ENCODE measurements at places on chromosomes 2 and 18.
A peak's percentile ranks its signal among the peaks of the same experiment; 100 is the strongest.

- no peak for DNase-seq
Observed at GRCh38 chr2:162265666-162266459, 22.6 kb upstream of the FAP start.

GRCh38 chr2:98390571-98391476, 44.6 kb downstream of the CNGA3 start:
- no peak for DNase-seq

GRCh38 chr2:181573140-181573736, 83.7 kb downstream of the CERKL start:
- no peak for DNase-seq

- no peak for DNase-seq
Observed at GRCh38 chr2:206993964-206994363, 54.6 kb downstream of the CPO start.

- DNase-seq: no peak
Observed at GRCh38 chr2:98607104-98607503, 1.2 kb downstream of the COA5 start.

- DNase-seq: no peak
Observed at GRCh38 chr2:24730481-24730880, 62.7 kb downstream of the PTRHD1 start.

DNA sequence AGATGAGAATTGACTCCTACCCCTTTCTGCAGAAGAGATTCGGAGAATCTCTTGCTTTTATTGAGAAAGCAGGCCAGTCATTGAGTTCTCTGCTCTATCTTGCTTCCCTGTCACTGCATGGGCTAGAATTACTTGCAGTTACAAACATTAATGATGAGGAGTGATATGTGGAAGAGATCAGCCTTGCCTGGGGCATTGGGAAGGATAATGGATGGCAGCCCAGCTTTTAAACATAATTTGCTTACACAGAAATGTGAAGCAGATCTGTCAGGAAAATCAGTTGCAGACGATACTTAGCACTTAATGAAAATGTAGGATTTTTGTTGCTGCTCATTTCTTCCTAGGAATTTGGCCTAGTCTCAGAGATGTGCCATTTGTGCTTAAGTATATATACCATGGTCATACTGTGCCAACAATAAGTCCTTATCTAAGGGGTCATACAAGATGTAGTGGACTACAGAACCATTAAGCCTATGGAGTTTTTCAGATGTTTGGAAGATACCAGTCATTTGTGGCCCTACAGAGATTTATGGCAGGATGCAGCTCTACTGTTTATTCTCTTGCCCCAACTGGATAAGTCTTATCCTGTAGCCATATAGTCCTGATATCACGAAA, 92.7 kb downstream of the XRCC5 start:
- DNase-seq: no peak

- DNase-seq: no peak
Observed at GRCh38 chr2:239882331-239882732, 142.8 kb downstream of the NDUFA10 start.

- peak; percentile 11 for DNase-seq
Observed at GRCh38 chr2:162490052-162490717, 146.3 kb downstream of the GCA start.

- DNase-seq: no peak
Observed at GRCh38 chr18:39053571-39053970, 1488.0 kb upstream of the CELF4 start.

DNA sequence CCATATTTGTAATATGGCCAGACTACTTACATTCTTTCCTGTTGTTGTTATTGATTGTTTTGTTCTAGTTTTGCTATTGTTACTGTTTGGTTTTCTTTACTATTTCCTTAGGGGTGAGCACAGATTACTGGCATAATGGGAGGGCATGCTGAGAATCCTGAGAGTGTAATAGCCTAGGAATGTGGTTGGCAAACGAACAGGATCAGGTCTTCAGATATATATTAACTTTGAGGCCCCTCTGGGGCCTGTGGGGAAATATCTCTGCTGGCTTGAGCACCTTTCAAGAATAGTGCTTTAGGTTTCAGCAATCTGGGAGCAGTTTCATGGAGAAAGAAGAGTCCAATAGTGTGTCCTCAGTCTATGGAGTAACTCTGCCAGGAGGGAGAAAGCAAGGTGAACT, 144.4 kb downstream of the THSD7B start:
- DNase-seq: no peak

DNA sequence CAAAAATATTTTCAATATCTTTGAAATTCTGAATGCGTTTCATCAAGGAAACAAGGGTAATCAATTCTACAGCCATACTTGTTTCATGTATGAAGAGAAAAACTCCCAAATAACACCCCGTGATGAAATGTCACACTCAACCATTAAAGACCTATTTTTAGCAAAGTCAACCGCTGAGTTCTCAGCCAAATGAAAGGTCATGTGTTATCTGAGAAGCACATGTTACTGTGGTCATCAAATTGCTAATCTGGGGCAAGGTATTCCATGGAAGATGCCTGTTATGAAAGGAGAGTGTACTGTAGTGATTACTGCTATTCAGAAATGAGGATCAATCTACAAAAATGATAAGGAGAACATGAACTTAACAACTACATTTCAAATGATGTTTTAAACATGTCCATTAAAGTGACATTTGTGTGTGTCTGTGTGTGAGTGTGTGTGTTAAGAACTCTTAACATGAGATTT, 126.7 kb downstream of the BCL2 start:
- no peak for DNase-seq

GRCh38 chr18:36031407-36031806, 36.0 kb downstream of the RPRD1A start:
- no peak for DNase-seq

GRCh38 chr2:188629753-188630527, 338.3 kb downstream of the GULP1 start:
- no peak for DNase-seq

GRCh38 chr2:53210538-53210937, 557.1 kb upstream of the CHAC2 start:
- DNase-seq: no peak

GRCh38 chr2:41728788-41729338, 319.0 kb upstream of the PKDCC start:
- no peak for DNase-seq

DNA sequence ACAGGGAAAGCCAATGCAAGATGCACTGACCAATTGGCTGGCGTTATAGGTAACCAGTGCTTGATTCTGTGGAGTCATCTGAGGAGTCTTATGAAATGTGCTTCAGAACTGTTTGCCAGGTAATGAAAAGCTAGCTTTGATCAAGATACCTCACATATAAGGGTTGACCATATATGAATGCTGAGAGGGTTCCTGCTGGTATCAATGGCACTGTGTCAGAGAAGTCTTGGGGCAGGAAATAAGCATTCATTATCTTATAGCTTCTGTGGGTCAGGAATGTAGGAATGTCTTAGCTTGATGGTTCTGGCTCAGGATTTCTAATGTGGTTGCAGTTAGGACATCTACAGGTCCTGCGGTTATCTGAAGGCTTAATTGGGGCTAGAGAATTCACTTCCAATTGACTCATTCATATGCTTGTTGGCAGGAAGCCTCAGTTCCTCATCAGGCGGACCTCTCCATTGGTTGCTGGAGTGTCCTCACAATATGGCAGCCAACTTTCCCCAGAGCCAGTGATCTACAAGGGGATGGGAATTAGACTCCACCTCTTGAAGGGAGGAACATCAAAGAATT, 22.1 kb upstream of the TCF7L1 start:
- DNase-seq: no peak

GRCh38 chr2:168443818-168444217, 12.3 kb upstream of the CERS6 start:
- DNase-seq: no peak

DNA sequence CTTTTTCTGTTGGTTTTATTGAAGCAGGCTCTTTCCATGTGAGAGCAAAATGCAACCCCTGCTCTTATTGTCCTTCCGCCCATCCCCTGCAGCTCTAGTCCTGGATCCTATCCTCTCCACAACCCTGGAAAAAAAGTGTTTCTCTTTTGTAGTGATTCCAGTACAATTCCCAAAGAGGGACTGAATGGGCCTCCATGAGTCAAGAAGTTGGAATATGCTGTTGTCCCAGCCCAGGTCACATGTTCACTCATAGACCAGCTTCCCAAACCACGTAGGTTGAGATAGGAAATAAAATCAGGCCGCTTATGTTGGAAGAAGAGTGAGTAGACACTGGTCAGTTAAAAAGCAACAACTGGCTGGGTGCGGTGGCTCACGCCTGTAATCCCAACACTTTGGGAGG, 39.4 kb downstream of the CPO start:
- DNase-seq: no peak

DNA sequence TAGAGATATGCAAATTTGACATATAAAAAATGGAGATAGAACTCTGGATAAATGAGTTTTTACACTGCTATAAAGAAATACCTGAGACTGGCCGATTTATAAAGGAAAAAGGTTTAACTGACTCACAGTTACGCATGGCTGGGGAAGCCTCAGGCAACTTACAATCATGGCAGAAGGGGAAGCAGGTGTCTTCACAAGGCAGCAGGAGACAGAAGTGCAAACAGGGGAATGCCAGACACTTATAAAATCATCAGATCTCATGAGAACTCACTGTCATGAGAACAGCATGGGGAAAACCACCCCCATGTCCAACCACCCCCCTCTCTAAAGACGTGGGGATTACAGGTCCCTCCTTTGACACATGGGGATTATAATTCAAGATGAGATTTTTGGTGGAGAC, 1540.2 kb upstream of the SLC39A10 start:
- no peak for DNase-seq

DNA sequence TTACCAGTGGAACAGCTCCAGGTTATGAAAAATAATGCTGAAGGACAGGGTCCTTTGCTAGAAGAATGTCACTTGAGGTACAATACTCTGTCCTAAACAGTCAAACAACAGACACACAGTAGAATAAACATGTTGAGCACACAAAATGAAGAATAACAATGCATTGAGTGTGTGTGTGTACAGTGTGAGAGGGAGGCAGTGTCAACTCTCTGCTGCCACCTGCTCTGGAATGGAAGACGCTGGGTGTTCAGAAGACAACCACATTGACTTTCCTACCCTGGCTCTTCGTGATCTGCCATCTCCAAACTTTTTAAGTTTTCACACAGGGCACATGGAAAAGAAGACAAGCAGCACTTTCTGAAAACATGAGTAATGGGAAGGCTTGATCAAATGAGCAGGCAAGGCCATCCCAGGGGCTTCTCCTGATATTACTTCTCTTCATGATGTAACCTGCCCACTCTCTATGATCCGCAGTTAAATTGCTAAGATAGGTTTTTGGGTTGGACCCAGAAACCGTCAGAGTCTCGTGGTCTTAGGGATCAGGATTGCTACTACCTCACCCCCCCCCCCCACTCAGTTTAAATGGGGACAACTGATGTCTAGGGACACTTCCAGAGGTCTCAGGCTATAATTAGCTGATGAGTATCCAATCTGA, 533.2 kb upstream of the TNP1 start:
- no peak for DNase-seq

- DNase-seq: no peak
Observed at GRCh38 chr2:207847807-207848544, 78.3 kb upstream of the FZD5 start.

DNA sequence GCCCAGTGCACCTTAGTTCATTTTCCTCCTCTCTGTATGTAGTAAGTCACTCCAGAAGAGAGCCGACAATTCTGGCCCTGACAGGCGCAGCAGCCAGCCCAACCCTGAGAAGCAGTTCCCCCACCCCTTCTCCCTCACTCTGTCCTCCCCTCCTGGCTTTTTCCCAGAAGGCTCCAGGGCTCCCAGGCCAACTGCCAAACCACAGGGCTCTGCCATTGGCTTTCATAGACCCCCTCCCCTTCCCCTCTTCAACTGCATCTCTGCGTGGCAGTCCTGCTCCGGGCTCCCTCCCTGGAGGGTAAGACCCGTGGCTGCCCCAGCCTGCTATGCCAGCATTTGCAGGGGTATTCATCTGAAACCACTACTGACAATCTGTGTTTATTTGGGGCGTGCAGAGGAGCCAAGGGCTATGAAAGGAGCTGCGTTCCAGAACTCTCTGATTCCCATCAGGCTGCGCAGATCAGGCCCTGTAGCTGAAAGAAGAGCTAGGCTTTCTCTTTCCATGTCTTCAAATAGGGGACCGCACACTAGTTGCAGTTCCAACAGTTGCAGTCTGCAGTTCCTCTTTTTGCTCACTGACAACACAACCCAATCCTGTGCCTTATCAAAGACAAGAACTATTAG, 388.6 kb upstream of the TNP1 start:
- DNase-seq: peak; percentile 53

DNA sequence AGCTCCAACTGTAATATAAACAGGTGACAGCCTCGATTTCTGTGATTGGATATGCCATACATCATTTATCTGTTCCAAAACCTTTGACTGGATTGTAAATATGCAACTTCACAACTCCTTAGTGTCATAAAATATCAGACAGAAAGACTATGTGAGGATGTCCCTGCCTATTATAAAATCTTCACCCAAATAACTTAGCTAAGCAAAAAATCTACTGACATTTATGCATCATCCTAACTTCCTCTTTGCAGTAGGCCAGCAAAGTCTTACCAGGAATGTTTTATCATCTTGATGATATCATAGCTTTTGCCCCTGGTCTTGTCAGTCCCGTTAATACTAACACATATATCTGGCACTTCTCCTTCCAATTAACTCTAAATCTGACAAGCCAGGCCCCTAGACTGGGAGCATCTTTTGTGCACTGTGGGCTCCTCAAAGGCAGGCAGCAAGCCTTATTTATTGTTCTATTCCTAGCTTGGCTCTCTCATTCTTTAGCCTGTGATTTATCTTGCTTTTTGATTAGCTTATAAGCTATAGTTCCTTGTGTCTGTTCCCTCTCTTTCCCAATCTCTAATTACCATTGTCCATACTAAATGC, 356.5 kb upstream of the HNMT start:
- no peak for DNase-seq

GRCh38 chr18:77072566-77072965, 60.0 kb downstream of the MBP start:
- DNase-seq: no peak

All from CMK (cell line).